ENCODE measurements at places on chromosomes 1 and 21.

DNA sequence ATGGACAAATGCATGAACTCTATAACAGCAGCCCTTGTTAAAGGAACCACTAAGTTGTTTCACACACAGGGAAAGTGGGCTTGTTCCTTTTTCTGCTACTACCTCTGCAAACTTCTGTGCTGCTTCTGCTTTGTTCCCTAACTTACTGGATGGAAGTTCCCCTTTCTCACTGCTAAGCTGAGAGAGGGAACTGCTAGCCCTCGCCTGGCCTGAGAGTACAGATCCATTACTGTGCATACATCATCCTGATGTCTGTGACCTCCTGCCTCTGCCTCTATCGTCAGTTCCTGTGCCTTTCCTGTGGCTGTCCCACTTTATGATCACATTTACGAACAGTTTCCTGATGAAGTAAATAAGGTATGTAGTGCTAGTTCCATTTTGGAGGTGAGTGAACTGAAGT, 3.5 kb downstream of the GNAT2 start:
- DNase-seq = peak; percentile 70
- no peak overlapping the region for H3K4me3 ChIP-seq
- H3K27ac ChIP-seq = no peak overlapping the region
- H3K27me3 ChIP-seq = no peaks in the 10 kb centered on the region

DNA sequence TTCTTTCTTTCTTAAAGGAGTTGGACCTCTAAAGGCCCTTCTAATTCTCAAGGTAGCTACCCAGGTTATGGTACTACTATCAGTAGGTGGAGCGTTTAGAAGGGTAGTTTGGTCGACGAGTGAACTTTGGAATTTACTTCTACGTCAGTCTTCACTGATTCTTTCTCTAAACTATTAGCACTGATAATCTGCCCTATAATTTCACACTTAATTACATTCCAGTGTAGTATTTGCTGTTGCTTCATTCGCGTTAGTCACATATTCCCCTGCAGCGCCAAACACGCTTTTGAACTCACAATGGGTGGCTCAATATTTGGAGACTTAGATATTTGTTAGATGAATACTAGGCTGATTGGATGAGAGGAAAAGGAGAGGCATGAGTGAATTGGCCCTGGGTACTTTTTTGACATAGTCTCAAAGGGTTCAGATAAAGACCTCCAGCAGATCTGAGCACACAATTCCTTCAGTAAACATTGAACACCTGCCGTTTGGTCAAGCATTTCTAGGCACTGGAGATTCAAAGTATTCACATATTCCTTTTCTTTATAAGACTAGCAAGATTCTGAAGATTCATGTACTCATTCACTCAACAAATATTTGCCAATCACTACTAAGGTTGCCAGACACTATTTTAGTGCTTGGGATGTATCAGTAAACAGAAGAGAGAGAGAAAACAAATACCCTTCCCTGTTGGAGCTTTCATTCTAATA, 929 bp upstream of the FOXJ3 start:
- H3K36me3 ChIP-seq = no peaks in the 10 kb centered on the region
- H3K4me3 ChIP-seq = peak overlapping the region; percentile 96
- H3K27me3 ChIP-seq = no peaks in the 10 kb centered on the region
- no peaks in the 10 kb centered on the region for H3K4me1 ChIP-seq

DNA sequence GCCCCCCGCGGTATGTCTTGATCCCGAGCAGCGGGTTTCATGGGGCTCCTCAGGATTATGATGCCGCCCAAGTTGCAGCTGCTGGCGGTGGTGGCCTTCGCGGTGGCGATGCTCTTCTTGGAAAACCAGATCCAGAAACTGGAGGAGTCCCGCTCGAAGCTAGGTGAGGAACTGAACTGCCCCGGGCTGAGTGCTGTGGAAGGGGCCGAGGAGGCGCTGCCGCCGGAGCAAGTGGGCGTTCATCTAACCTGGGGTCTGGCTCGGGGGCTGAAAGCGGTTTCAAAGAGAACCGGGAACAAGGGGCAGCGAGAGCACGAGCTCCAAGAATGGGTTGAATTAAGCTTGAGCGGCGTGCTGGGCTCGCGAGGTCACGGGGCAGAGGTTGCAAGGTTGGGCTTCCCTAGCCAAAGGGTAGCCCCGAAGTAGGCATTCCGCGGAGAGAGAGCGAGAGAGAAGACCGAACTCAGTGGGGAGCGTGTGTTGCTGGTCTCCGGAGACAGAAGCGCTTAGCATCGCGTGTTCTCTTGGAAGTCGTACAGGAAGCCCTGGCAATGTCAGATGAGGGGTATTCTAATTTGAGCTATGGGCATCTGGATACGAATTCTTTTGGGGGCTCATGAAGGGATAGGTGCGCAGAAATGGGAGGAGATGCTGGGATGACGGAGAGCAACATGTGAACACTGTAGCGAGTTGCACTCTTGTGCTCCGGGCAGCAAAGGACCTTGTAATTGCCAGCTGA, 732 bp downstream of the HS2ST1 start:
- H3K36me3 ChIP-seq = peaks cover 3% of the 10 kb centered on the region
- peak; percentile 75 for DNase-seq
- no peaks in the 10 kb centered on the region for H3K27me3 ChIP-seq
- H3K4me1 ChIP-seq = peaks cover 5% of the 10 kb centered on the region

- H3K4me1 ChIP-seq = no peaks in the 10 kb centered on the region
- DNase-seq = no peak
- H3K36me3 ChIP-seq = no peaks in the 10 kb centered on the region
- H3K27ac ChIP-seq = no peak overlapping the region
Measured at GRCh38 chr1:204335085-204335484, 24.6 kb downstream of the PLEKHA6 start.

DNA sequence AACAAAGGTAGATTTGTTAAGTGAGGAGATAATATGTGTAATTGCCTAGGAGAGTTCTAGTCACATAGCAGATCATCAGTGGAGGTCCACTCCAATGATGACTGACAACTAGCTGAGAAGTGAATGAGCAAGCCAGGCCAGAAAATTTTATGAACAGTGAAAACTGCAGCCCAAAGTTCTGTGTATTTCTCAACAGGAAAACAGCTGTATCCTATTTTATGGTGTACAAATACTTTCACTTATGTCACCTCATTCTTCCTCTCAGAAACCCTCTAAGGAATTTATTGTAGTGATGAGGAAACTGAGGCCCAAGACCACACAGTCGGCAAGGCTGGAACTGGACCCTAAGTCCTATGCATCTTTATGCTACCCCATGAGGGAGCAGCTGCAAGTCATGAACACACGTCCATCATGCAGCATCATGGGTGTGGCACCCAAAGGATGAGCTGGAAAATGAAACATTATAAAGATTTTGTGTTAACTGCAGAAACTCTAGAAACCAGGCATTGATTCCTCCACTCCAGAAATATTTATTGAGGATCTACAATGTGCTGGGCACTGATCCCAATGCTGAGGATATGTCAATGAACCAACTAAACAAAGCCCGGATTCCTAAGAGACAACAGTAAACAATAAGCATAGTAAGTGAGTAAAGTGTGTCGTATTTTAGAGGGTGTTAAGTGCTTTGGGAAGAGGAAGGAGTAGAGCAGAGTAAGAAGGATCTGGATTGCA, 99.5 kb upstream of the DUSP10 start:
- no peaks in the 10 kb centered on the region for H3K36me3 ChIP-seq
- DNase-seq = peak; percentile 49
- H3K4me3 ChIP-seq = no peak overlapping the region
- H3K4me1 ChIP-seq = peaks cover 19% of the 10 kb centered on the region

DNA sequence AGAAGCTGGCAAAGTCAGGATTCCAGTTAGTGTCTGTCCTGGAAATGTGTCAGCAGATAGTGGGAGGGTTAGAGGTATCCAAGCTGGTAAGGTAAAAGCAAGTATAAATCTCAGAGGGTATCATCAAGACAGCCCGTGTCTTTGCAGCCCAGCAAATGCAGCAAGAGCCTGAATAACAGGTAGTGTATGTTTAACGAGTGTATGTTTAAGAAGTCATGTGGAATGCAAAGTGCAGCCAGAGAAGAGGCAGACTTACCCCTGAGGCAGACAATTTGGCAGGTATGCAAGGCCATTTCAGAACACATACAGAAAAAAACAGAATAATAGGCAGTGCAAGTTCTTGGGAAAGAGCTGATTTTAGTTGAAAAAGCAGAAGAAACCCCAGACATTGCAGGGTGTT, 411.0 kb upstream of the NEGR1 start:
- H3K27ac ChIP-seq = no peak overlapping the region
- no peaks in the 10 kb centered on the region for H3K4me1 ChIP-seq
- DNase-seq = no peak
- no peak overlapping the region for H3K4me3 ChIP-seq
- no peaks in the 10 kb centered on the region for H3K36me3 ChIP-seq
- H3K27me3 ChIP-seq = no peaks in the 10 kb centered on the region

- no peak overlapping the region for H3K4me3 ChIP-seq
- DNase-seq = no peak
- H3K27ac ChIP-seq = no peak overlapping the region
- H3K27me3 ChIP-seq = peaks cover 11% of the 10 kb centered on the region
- no peaks in the 10 kb centered on the region for H3K4me1 ChIP-seq
Measured at GRCh38 chr1:101330427-101331130, 93.8 kb downstream of the S1PR1 start.

- H3K4me3 ChIP-seq = no peak overlapping the region
- DNase-seq = no peak
- no peak overlapping the region for H3K27ac ChIP-seq
- no peaks in the 10 kb centered on the region for H3K4me1 ChIP-seq
Measured at GRCh38 chr1:90951009-90951408, 70.8 kb downstream of the ZNF644 start.

- H3K4me3 ChIP-seq = no peak overlapping the region
- no peaks in the 10 kb centered on the region for H3K27me3 ChIP-seq
- H3K27ac ChIP-seq = no peak overlapping the region
- peaks cover 1% of the 10 kb centered on the region for H3K4me1 ChIP-seq
Measured at GRCh38 chr1:92808381-92808780, 23.5 kb upstream of the RPL5 start.

- peak; percentile 41 for DNase-seq
- no peaks in the 10 kb centered on the region for H3K36me3 ChIP-seq
- H3K4me3 ChIP-seq = no peak overlapping the region
- peaks cover 63% of the 10 kb centered on the region for H3K27me3 ChIP-seq
- H3K27ac ChIP-seq = no peak overlapping the region
Measured at GRCh38 chr1:41282679-41283317, 40.7 kb upstream of the SCMH1 start.

DNA sequence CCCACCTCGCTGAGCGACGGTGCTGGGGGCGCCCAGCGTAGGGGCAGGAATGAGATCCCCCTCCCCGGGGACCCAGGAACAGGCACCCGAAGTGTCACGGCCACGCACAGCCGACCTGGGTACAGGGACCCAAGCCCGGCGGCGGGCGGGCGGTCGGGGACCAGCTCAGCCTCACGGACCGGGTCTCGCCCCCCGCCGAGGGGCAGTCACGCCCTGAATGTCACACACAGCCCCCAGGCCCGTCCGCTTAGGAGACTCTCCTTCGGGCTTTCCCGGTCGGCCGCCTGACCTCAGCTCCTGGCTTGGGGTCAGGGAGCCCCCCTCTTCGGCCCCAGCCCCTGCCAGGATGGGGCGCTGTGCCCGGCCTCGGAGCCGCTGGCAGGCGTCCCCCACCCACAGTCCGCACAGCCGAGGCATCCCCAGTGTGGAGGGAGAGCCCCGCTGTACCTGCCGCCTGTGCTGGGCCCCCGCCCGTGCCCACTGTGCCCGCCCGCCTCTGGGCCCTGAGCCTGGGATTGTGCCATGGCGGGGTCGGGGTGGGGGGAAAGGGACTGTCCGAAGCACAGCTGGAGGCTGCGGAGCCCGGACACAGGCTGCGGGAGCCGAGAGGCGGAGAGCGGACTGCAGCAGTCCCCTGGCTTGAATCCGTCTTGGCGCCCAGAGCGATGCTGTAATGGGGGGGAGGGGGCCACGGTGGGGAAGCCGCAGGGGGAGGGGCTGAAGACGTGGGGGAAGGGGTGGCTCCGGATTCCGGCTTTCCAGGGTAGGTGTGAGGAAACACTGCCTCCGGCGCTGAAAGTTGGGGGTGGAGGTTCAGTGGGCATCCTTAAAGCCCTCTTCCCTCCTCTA, 627 bp upstream of the DLGAP3 start:
- no peak overlapping the region for H3K27ac ChIP-seq
- H3K27me3 ChIP-seq = peaks cover 78% of the 10 kb centered on the region
- H3K36me3 ChIP-seq = peaks cover 2% of the 10 kb centered on the region
- no peak overlapping the region for H3K4me3 ChIP-seq

GRCh38 chr1:58391056-58391455, 155.5 kb downstream of the OMA1 start:
- no peaks in the 10 kb centered on the region for H3K36me3 ChIP-seq
- no peak overlapping the region for H3K27ac ChIP-seq
- H3K27me3 ChIP-seq = no peaks in the 10 kb centered on the region
- no peak for DNase-seq
- peaks cover 2% of the 10 kb centered on the region for H3K4me1 ChIP-seq

DNA sequence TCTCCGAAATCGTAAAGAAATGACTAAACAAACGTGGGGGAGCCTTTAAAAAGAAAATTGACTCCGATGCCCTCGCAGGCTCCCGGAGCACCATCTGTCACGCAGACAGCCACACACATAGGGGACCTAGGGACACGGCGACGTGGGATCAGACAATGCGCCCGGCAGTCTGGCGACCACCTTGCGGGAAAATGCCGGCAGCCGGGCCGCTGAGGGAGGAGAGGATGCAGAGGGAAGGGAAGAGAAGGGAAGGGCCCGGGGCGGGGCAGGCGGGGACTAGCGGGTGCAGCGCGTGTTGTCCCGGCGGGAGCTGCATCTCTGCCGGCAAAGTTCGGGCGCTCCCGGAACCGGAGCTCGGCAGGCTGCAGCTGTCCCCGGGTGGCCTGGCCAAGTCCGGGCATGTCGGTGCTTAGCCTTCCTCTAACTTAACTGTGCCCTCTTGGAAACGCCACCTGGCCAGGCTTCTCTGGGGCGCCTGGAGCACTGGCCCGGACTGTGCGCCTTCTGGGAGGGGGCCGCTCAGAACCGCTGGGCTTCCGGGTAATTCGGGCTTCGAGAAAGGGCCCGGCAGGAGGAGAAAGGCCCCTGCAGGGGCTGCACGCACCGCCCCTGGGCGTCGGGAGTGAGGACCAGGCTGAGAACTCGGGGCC, 1.8 kb downstream of the NHLH2 start:
- DNase-seq = peak; percentile 25
- peaks cover 12% of the 10 kb centered on the region for H3K4me1 ChIP-seq
- H3K36me3 ChIP-seq = no peaks in the 10 kb centered on the region
- peak overlapping the region; percentile 5 for H3K4me3 ChIP-seq

DNA sequence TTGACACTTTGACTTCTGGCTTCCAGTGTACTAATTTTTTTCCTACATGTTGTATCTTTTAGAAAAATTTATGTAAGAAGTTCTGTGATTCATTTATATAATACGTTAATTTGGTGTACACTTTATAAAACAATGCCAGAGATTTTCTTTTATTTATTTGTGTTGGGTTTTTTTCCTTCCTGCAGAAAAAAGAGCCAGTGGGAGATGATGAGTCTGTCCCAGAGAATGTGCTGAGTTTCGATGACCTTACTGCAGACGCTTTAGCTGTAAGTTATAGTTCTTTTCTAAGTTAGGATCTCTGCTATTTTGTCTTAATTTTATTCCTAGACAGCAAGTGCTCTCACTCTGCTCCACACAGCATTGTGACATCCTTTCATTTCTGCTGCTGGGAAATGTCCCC, 14.4 kb downstream of the SARS1 start:
- peaks cover 9% of the 10 kb centered on the region for H3K4me1 ChIP-seq
- no peak for DNase-seq
- H3K4me3 ChIP-seq = no peak overlapping the region
- no peak overlapping the region for H3K27ac ChIP-seq
- H3K36me3 ChIP-seq = peaks cover 29% of the 10 kb centered on the region
- H3K27me3 ChIP-seq = no peaks in the 10 kb centered on the region

GRCh38 chr21:15445327-15445726, 284.5 kb upstream of the USP25 start:
- no peaks in the 10 kb centered on the region for H3K27me3 ChIP-seq
- H3K4me1 ChIP-seq = peaks cover 2% of the 10 kb centered on the region
- H3K27ac ChIP-seq = no peak overlapping the region
- no peak overlapping the region for H3K4me3 ChIP-seq

GRCh38 chr1:54340878-54341277, 65.3 kb downstream of the SSBP3 start:
- peaks cover 9% of the 10 kb centered on the region for H3K4me1 ChIP-seq
- DNase-seq = no peak
- no peak overlapping the region for H3K4me3 ChIP-seq
- peaks cover 7% of the 10 kb centered on the region for H3K36me3 ChIP-seq

Measured in mesenchymal stem cell (in vitro differentiated cells and primary cell).